Hematopoietic multipotent progenitor cell (in vitro differentiated cells): ENCODE measurements at places on chromosomes 7 and 10. TPM values are rescaled to one million over a fixed set of nuclear protein-coding genes. Genes with fewer than 3 reads are reported as not detected.

- no peak for DNase-seq
Observed at GRCh38 chr10:15476337-15476736, 105.2 kb upstream of the FAM171A1 start.

- no peak for DNase-seq
Observed at GRCh38 chr7:4265676-4266075, 416.4 kb upstream of the FOXK1 start.

GRCh38 chr10:11197266-11197712 lies 179.6 kb downstream of the CELF2 start:
- DNase-seq, result no peak

DNA sequence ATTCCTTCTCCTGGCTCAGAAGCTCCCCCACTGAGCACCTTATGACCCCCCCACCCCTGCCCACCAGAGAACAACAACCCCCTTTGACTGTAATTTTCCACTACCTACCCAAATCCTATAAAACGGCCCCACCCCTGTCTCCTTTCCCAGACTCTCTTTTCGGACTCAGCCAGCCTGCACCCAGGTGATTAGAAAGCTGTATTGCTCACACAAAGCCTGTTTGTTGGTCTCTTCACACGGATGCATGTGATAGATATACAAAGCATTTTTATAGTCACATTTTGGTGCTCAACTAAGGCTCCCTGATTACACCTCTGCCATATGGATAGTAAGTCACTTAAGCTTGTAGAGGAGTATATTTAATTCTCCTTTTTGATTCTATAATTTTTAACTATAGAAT lies 985.8 kb downstream of the REEP3 start:
- DNase-seq, result no peak

DNA sequence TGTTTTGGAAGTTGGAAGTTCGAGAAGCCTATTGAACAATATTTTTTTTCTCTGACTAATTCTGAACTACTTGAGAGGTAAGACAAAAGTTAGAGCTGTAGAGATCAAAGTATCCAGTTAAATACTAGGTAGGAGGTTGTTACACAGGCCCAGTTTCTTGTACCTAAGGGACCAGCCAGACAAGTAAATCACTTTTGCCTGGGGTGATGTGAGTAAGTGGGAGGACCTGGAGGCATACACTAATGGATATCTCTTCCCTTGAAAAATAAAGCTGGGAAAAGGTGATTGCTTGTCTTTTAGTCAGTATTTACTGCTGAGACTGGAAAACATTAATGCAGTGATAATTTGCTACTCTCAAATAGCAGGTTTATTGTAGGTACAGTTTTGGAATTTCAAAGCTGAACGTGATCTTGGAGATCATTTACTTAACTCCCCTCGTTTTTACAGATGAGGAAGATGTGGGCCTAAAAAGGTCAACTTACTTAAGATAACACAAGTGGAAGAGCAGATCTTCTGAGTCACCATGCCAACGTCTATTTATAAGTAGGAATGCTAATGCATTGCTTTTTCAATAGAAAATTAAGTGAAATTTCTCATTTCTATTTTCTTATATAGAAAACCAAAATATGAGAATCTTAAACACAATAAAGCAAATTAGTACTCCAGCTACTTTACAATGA lies 181.3 kb downstream of the PPP1R9A start:
- DNase-seq, result no peak

DNA sequence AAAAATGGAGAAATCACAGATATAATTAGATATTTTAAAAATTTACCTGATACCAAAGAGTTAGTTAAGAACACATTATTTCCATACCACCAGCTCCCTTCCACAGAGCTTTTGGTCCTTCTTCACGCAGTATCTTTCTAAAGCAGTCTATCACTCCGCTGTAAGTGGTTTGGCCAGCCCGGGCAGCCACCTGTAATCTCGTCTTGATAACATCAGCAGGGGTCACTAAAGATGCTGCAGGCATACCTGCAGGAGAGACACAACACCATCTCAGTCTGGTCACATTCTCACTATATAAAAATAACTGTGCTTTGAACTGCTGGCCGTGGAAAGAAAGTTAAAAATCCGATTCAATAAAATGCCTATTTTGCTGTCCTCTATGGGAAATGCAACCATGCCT lies 200.1 kb downstream of the SLC25A13 start:
- DNase-seq, result no peak

- no peak for DNase-seq
Observed at GRCh38 chr10:60312818-60313588, 76.7 kb downstream of the ANK3 start.

GRCh38 chr7:135801877-135802276 lies 53.3 kb upstream of the FAM180A start:
- no peak for DNase-seq

DNA sequence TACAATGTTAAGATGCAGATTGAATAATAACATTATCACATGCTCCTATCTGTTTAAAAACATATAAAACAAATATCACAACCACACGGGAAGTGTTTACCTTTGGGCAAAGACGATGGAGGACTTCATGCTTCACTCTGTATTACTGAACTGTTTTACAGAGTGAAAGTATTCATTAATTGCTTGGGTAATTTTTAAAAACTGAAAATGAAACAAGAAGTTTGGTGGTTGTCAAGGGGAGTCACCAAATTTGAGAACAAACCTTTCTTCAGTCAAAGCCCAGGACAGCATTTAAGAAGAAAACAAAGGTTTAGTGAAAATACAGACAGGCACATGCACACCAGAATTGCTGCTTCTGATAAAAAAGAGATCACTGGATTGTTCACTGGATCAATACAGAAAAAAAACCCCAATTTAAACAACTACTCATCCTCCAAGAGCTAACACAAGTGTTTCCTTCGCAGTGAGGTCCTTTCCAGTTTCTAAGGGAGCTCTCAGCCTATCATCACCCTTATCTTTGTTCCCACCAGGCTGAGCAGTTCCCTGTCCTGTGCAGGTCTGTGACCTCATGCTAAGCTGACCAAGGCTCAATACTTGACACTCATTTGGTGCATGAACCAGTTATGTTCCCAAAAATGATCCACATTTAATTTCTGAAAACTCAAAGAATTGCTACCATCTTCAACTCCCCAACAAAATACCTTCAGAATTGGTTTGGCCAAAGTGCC lies 8.8 kb downstream of the PARP12 start:
- DNase-seq, result no peak

GRCh38 chr7:155456738-155457543 lies 988 bp upstream of the EN2 start:
- no peak for DNase-seq

- DNase-seq, result peak; percentile 57
Observed at GRCh38 chr10:95896071-95896850, 11.5 kb upstream of the CC2D2B start.

- no peak for DNase-seq
Observed at GRCh38 chr7:139230023-139230422, 1.0 kb upstream of the UBN2 start.

The PLXDC2 gene
- total RNA-seq, result 38.0 TPM

The SPDYE1 gene
- total RNA-seq, result not detected

The CEP55 gene
- 0.81 TPM for total RNA-seq

The PRKAR2B gene
- total RNA-seq, result 13.5 TPM

The C10orf105 gene
- 0.81 TPM for total RNA-seq

The TRIM74 gene
- 5.9 TPM for total RNA-seq

The PDE1C gene
- total RNA-seq, result under 0.01 TPM

The NUTM2A gene
- total RNA-seq, result 1.1 TPM
